RPMI8226 (cell line): ENCODE measurements at places on chromosomes 11 and 22.

DNA sequence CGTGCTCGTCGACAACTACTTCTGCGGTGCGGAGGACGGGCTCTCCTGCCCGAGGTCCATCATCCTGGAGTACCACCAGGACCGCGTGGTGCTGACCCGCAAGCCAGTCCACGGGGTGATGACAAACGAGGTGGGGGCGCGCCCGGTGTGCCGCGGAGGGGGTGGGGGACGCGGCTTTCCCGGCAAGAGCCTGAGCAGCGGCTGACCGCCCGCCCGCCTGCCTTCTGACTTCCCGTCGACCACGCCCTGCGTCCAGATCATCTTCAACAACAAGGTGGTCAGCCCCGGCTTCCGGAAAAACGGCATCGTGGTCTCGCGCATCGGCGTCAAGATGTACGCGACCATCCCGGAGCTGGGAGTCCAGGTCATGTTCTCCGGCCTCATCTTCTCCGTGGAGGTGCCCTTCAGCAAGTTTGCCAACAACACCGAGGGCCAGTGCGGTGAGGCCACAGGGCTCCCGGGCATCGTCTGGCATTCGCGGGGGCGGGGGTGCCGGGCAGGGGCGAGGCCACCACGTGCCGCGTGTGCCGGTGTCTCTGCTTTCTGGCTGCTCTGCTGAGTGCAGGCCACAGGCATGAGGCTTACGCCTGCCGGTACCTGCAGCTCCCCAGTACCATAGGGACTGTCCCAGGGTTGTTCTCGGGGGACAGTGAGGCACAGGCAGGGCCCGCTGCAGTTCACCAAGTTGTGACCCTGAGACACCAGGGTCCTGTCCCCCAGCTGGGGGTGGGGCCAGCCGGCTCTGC, 28.5 kb upstream of the MUC5B start:
- no peak for DNase-seq

- no peak for DNase-seq
These were observed 27.0 kb downstream of the POLDIP3 start for GRCh38 chr22:42587588-42588175.

- DNase-seq: no peak
These were observed 31.6 kb upstream of the PRDM10 start for GRCh38 chr11:130034236-130034635.

- peak; percentile 33 for DNase-seq
These were observed 103.7 kb downstream of the LRRC32 start for GRCh38 chr11:76566811-76567210.

DNA sequence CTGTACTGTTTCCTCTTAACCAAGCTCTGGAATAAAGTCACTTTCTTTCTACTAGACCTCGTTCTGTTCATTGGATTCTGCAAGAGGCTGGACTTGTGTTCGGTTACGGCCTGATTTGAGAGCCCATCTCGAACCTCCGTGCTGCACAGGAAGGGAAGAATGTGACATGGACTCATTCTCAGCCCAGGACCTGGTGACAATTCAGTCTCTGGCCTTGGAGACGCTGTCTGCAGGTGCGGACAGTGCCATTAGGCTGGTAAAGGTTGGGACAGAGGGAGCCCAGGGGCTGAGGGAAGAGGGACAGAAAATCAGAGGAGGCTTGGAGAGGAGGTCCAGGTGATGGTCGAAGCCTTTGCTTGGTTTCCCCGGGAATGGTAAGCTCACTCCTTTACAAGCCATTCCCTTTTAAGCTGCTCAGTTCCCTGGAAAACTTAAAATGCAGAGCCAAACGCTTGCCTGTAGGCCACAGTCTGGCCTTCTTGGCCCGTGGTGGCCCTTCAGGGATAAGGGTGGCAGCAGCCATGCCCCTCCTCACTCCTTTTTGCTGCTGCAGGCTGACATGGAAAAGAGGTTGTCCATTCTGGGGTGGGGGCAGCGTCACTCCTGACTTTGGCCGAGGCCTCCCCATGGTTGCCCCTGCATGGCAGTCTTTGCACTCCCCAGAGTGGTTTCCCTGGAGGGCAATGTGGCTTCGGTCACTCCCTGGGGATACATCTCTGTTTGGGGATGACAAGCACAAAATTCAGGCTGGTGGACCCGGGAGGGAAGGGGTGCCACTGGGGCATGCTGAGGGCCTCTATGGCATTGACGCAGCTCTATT, 52.3 kb downstream of the SHISAL1 start:
- DNase-seq: no peak

GRCh38 chr11:48270621-48271020, 7.0 kb downstream of the OR4X1 start:
- DNase-seq: no peak

DNA sequence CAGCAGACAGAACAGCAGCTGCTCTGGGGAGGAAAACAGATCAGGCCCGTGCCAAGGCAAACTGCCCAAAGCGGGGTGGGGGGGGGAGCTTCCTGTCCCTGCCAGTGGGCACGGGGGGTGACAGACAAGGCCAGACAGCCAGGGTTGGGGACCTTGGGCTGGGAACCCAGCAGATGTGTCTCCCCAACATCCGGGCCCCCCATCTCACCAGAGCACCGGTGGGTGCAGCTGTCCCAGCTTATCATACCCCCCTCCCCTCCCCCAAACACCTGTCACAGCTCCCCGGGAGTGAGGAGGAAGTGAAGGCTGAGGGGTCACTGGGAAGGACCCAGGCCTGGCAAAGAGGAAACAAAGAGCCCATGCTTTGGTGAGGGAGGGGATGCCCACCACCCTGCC, 1.3 kb downstream of the PPP1R14B start:
- peak; percentile 83 for DNase-seq

DNA sequence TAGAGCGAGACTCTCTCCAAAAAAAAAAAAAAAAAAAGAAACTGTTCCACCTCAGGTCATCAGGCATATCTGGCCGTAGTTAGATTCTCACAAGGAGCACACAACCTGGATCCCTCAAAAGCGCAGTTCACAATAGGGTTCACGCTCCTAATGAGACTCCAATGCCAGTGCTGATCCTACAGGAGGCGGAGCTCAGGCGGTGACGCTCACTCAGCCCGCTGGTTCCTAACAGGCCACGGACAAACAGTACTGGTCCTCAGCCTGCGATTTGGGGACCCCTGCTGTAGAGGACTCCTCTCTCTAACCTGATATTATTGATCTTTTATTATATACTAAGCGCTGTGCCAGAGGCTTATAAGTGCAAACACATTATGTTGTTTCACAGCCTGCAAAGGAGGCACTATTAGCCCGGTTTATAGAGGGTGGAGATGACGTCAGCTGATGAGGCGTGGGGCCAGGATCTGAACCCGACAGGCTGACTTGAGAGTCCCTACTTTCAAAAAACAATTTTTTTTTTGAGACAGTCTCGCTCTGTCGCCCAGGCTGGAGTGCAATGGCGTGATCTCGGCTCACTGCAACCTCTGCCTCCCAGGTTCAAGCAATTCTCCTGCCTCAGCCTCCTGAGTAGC, 4.9 kb upstream of the MAFF start:
- DNase-seq: no peak

- DNase-seq: no peak
These were observed 12.7 kb downstream of the PIM3 start for GRCh38 chr22:49973018-49973961.

GRCh38 chr22:24236656-24237055, 8.2 kb downstream of the GGT5 start:
- no peak for DNase-seq

GRCh38 chr11:67504005-67504949, 886 bp downstream of the PITPNM1 start:
- DNase-seq: peak; percentile 51
